ENCODE measurements at places on chromosomes 5 and 9.

DNA sequence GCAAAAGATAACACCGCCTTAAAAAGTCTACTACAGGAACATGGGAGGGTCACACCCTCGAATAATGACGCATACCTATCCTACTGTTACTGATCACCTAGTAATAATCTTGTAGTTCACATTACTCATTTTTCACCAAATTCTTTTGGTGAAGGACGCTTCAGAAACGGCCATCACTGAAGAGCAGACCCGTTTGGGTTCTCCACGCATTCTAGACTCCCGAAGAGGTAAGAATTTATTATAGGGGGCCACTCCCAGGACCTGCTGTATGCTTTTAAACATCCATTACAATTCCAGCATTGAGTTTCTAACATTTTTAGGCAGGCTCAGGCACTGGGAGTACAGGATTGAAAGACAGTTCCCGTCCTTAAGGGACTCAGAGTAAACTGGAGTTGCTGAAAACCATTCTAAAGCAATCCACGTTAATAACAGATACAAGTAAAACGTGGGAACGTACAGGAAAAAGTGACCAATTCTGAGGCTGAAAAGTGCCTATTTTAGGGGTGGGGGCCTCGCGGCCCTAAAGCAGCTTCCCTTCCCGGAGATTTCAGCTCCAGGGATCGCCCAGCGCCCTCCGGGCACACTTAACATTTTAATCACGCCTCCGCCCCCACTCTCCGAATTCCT lies at the start of gene FER:
Gene FER, plus strand, starts transcription at position 124 of the 627 bp plus-strand sequence. CDS start 50,286 bp downstream, outside the sequence.
- peak within 1 kb of the TSS; percentile 99 for H3K27ac ChIP-seq
- H3K27me3 ChIP-seq: no peaks in the 10 kb centered on the region
- H3K4me1 ChIP-seq: peaks cover 35% of the 10 kb centered on the region
- DNase-seq: no peak
- no peaks in the 10 kb centered on the region for H3K36me3 ChIP-seq

- no peak overlapping the region for H3K4me3 ChIP-seq
- no peaks in the 10 kb centered on the region for H3K4me1 ChIP-seq
- H3K27ac ChIP-seq: no peak overlapping the region
- H3K36me3 ChIP-seq: no peaks in the 10 kb centered on the region
- no peak for DNase-seq
These were observed 105.2 kb downstream of the RFK start for GRCh38 chr9:76289042-76289441.

GRCh38 chr5:159905496-159905895 lies 10.8 kb upstream of the ADRA1B start:
- peaks cover 3% of the 10 kb centered on the region for H3K27me3 ChIP-seq
- no peaks in the 10 kb centered on the region for H3K36me3 ChIP-seq
- H3K27ac ChIP-seq: no peak overlapping the region
- H3K4me1 ChIP-seq: no peaks in the 10 kb centered on the region
- no peak overlapping the region for H3K4me3 ChIP-seq

GRCh38 chr5:76384705-76385104 lies 18.4 kb upstream of the IQGAP2 start:
- H3K4me1 ChIP-seq: no peaks in the 10 kb centered on the region
- H3K4me3 ChIP-seq: no peak overlapping the region
- no peak for DNase-seq
- no peaks in the 10 kb centered on the region for H3K27me3 ChIP-seq

DNA sequence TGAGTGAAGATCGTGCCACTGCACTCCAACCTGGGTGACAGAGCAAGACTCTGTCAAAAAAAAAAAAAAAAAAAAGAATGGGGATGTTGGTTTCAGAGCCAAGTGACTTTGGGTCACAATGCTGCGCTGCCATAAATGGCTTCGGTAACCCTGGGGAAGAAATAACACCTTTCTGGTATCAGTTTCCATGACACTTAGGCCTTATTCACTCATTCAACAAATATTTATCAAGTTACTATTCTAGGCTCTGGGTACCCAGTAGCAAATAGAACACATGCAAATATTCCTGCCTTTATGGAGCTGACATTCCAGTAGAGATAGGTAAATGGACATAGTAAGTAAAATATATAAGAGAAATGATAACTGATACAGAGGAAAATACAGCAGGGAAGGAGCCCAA lies 454.2 kb downstream of the PDE4D start:
- H3K4me1 ChIP-seq: no peaks in the 10 kb centered on the region
- no peak for DNase-seq
- no peaks in the 10 kb centered on the region for H3K27me3 ChIP-seq

GRCh38 chr9:34334337-34334824 lies 5.0 kb downstream of the NUDT2 start:
- H3K27ac ChIP-seq: peak overlapping the region; percentile 27
- H3K4me1 ChIP-seq: peaks cover 48% of the 10 kb centered on the region
- H3K4me3 ChIP-seq: no peak overlapping the region
- peaks cover 12% of the 10 kb centered on the region for H3K36me3 ChIP-seq
- H3K27me3 ChIP-seq: no peaks in the 10 kb centered on the region

GRCh38 chr5:177477701-177478477 lies 4.5 kb upstream of the DBN1 start:
- no peak for DNase-seq
- H3K27me3 ChIP-seq: peaks cover 58% of the 10 kb centered on the region
- peaks cover 53% of the 10 kb centered on the region for H3K4me1 ChIP-seq
- H3K36me3 ChIP-seq: no peaks in the 10 kb centered on the region
- peak overlapping the region; percentile 67 for H3K27ac ChIP-seq

DNA sequence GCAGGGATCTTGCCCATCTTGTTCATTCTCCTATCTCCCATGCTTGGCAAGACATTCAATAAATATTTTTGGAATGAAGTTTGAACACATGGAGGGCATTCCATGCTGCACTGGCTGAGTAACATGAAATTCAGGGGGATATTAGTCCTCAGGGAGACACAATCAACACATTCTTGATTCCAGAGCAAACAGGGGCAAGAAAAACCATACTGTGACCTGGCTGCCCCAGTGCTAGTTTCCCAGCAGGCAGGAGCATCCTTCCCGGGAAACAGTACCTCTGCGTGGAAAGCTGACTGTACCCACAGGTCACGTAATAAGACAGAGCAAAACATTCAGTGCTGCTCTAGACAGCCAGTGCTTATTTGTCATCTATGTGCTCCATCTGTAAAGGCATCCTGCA lies 66.3 kb upstream of the SPOCK1 start:
- no peak for DNase-seq
- no peak overlapping the region for H3K4me3 ChIP-seq
- no peak overlapping the region for H3K27ac ChIP-seq
- H3K4me1 ChIP-seq: peaks cover 45% of the 10 kb centered on the region

GRCh38 chr5:80852331-80853245 lies 107.6 kb upstream of the RASGRF2 start:
- no peaks in the 10 kb centered on the region for H3K4me1 ChIP-seq
- peaks cover 66% of the 10 kb centered on the region for H3K36me3 ChIP-seq
- H3K27me3 ChIP-seq: no peaks in the 10 kb centered on the region
- H3K4me3 ChIP-seq: no peak overlapping the region
- H3K27ac ChIP-seq: no peak overlapping the region
- DNase-seq: no peak

DNA sequence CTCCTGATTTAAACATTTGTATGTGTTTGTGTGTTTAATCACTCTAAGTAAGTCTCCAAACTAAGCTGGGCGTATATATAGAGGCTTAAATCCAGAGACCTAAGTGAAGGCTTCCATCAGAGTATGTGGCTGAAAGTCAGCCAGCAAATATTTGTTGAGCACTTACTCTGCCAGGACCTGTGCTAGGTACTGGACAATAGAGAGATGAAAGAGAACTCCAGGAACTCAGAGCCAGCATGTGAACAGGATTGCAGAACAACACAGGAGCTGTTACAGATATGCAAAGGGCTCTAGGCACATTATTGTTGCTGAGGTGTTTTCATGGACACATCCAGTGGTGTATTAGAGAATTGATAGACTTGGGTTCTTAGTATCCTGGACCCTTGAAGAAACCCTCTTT lies 4.7 kb upstream of the BNIP1 start:
- H3K36me3 ChIP-seq: peaks cover 12% of the 10 kb centered on the region
- no peak overlapping the region for H3K4me3 ChIP-seq
- no peaks in the 10 kb centered on the region for H3K27me3 ChIP-seq
- peaks cover 9% of the 10 kb centered on the region for H3K4me1 ChIP-seq
- no peak overlapping the region for H3K27ac ChIP-seq

- H3K27me3 ChIP-seq: no peaks in the 10 kb centered on the region
- peaks cover 60% of the 10 kb centered on the region for H3K4me1 ChIP-seq
- peak overlapping the region; percentile 99 for H3K27ac ChIP-seq
- peaks cover 39% of the 10 kb centered on the region for H3K36me3 ChIP-seq
These were observed 3.5 kb downstream of the CNOT8 start for GRCh38 chr5:154861946-154862345.

DNA sequence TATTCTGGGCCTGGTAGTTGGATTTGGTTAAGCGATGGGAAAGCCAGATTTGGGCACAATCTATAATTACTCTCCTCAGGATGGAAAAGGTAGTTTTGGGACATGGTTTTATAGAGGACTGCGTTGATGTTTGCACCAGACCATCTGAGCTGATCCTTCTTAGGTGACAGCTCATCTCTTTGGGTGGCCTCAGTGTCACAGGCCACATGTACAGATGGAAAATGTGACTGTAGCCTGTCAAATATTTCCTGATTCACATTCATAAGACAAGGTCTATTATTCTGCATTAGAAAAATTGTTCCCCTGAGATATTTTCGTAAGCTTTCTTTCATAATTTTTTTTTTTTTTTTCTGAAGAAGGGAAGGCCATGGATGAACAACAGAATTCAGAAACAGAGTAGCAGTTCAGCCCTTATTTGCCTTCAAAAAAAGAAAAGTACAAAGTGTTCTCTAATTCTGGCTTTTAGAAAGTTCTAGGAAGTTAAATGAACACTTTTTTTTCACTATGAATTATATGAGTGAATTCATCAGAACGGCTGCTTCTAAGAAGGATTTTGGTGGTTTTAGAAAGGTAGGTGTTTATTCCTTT lies 81.0 kb downstream of the NNT start:
- peak overlapping the region; percentile 58 for H3K27ac ChIP-seq
- H3K4me3 ChIP-seq: no peak overlapping the region
- peaks cover 55% of the 10 kb centered on the region for H3K4me1 ChIP-seq
- peaks cover 17% of the 10 kb centered on the region for H3K36me3 ChIP-seq

- no peaks in the 10 kb centered on the region for H3K36me3 ChIP-seq
- H3K27me3 ChIP-seq: no peaks in the 10 kb centered on the region
- no peak for DNase-seq
- no peak overlapping the region for H3K27ac ChIP-seq
These were observed 41.6 kb upstream of the TMEM215 start for GRCh38 chr9:32741706-32742105.

DNA sequence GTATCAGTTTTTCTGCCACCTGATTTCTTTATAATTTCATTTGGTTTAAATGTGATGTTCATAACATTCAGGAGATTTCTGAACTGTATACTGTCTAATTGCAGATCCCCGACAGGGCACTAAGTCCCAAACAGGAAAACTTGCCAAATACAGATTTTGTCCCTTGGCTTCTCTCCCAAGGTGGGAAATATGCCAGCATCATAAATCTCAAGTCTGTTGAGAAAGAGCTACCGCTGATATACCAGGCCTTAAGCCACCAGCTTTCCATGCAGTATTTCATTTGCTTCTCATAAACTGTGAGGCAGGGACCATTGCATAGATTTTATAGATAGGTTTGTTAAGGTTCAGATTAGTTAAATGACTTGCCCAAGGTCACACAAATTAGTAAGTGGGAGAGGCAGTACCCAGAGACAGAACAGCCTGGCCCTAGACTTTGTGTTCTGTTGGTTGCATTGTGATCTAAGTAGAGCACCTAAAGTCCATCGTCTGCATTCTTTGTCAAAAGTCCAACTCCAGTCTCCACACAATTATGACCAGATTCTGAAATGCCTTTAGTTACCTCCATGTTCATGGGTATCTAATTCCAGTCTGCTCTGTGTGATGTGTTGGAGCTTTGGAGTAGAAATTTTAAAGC lies 16.2 kb downstream of the GPR21 start:
- DNase-seq: no peak
- no peaks in the 10 kb centered on the region for H3K27me3 ChIP-seq
- H3K36me3 ChIP-seq: peaks cover 10% of the 10 kb centered on the region
- peaks cover 47% of the 10 kb centered on the region for H3K4me1 ChIP-seq
- H3K27ac ChIP-seq: peak overlapping the region; percentile 58

DNA sequence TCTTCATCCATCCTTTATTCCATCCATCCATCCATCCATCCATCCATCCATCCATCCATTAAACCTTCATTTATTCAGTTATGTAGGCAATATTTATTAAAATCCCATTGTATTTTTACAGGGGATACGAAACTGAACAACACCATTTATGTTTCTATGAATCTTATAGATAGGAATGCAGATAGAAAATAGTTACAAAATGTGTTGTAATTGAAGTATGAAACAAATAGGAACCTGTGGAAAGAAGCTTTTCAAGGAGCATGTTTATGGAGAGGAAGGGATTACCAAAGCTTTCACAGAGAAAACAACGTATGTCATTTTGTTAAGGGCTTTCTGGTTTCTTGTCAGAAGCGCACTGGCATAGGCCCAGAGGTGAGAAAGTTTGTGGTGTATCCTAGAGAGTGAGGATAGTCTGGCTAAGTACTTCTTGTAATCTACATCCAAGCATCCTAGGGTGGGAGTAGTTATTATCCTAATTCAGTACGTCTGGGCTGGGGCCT lies 184.0 kb downstream of the CNTLN start:
- no peak overlapping the region for H3K4me3 ChIP-seq
- DNase-seq: no peak
- H3K4me1 ChIP-seq: no peaks in the 10 kb centered on the region
- no peak overlapping the region for H3K27ac ChIP-seq

GRCh38 chr5:1474183-1474839 lies 29.1 kb upstream of the SLC6A3 start:
- peak; percentile 9 for DNase-seq
- no peak overlapping the region for H3K27ac ChIP-seq
- no peak overlapping the region for H3K4me3 ChIP-seq
- no peaks in the 10 kb centered on the region for H3K4me1 ChIP-seq
- no peaks in the 10 kb centered on the region for H3K27me3 ChIP-seq

- H3K4me1 ChIP-seq: peaks cover 65% of the 10 kb centered on the region
- DNase-seq: no peak
- H3K27me3 ChIP-seq: no peaks in the 10 kb centered on the region
- peak overlapping the region; percentile 94 for H3K4me3 ChIP-seq
- peak overlapping the region; percentile 94 for H3K27ac ChIP-seq
- peaks cover 48% of the 10 kb centered on the region for H3K36me3 ChIP-seq
These were observed 519 bp downstream of the HSPA5 start for GRCh38 chr9:125240649-125240999.

DNA sequence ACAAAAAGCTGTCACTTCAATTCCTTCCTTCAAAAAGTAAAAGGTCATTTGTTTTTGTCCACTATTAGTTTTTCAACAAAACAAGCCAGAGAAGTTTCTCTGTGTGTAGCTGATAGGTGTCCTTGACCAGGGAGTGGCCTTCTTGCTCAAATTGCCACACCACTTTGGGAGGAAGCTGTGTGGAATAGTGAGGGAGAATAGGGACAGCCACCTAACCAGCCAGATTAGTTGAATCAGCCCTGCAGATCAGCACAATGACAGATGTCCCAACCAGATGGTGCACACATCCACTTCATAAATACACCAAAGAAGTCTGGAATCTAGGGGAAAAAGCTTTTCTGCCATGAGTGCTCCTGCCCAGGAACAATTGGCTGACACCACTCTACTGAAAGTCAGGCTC lies 37.2 kb downstream of the NREP start:
- no peaks in the 10 kb centered on the region for H3K4me1 ChIP-seq
- H3K27ac ChIP-seq: no peak overlapping the region
- no peaks in the 10 kb centered on the region for H3K27me3 ChIP-seq

GRCh38 chr9:6842584-6842947 lies 84.8 kb downstream of the KDM4C start:
- no peak for DNase-seq
- peaks cover 21% of the 10 kb centered on the region for H3K4me1 ChIP-seq
- no peaks in the 10 kb centered on the region for H3K27me3 ChIP-seq

Measured in left ventricle myocardium inferior (tissue), 1 donor.